ENCODE measurements at places on chromosomes 4 and X. TPM values are rescaled to one million over a fixed set of nuclear protein-coding genes. Genes with fewer than 3 reads are reported as not detected.

GRIA2 gene
- not detected for total RNA-seq

NAA11 gene
- under 0.01 TPM for total RNA-seq

WDR17 gene
- 3.2 TPM for total RNA-seq

GRCh38 chrX:10722851-10723250, 102.5 kb upstream of the MID1 start:
- peak; percentile 32 for DNase-seq

GRCh38 chr4:56612282-56612681, 68.8 kb downstream of the HOPX start:
- DNase-seq = no peak

- no peak for DNase-seq
Measured at GRCh38 chrX:7965436-7965835, 38.2 kb upstream of the PNPLA4 start.

DNA sequence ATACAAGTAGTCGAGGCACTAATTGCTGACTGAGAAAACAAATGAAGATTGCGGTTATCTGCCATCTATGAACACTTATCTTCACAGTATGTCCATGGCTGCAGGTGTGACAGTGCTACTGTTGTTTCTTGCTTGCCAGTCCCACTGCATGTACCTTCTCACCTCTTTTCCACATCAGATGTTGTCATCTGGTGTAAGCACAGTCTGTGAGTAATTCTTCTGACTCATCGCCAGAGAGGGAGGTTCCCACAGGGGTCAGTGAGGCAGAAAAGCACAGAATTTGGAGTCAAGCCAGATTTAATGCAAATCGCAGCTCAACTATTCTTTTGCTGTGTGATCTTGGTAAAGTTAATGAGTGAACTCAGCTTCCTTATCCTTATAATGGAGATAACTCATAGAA, 144.4 kb downstream of the GLRA2 start:
- no peak for DNase-seq

GRCh38 chr4:53366301-53366716, 448 bp upstream of the SCFD2 start:
- no peak for DNase-seq

DNA sequence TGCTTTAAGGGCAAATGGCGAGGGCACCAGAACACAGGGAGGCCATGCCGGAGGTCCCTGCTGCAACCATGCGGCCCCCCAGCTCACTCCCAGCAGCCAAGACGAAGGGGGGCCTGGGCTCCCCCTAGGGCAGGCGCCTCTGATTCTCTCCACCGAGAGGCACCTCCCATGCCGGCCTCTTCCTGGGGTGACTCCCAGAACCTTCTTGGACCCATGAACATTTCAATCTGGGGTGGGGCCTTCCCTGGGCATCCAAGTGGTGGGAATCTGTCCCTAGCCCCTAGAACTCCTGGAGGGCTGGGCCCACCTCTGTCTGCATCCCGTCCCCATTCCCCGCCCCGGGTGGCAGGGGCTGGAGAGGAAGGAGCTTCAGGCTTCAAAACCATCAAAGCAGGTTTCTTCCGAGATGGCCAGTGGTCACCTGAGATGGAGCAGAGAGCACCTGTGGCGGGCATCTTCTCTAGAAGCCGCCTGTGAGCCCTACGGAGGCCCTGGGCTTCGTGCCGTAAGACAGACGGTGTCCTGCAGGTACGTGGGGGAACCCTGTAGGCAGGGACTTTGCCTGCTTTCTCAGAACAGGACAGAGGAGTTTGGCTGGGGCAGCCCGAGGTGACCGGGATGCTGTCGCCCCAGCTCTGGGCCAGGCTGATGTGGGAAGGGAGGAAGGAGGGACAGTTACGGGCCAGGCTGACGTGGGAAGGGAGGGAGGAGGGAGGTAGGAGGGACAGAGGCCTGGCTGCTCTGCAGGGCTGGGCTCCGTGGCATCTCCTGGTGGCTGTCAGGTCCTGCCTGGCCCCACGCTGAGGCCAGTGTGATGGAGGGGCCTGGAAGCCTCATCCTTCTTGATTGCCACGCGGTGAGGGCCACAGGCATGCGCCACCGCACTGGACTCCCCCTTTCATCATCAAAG, 6.8 kb upstream of the SLC25A6 start:
- DNase-seq = no peak

DNA sequence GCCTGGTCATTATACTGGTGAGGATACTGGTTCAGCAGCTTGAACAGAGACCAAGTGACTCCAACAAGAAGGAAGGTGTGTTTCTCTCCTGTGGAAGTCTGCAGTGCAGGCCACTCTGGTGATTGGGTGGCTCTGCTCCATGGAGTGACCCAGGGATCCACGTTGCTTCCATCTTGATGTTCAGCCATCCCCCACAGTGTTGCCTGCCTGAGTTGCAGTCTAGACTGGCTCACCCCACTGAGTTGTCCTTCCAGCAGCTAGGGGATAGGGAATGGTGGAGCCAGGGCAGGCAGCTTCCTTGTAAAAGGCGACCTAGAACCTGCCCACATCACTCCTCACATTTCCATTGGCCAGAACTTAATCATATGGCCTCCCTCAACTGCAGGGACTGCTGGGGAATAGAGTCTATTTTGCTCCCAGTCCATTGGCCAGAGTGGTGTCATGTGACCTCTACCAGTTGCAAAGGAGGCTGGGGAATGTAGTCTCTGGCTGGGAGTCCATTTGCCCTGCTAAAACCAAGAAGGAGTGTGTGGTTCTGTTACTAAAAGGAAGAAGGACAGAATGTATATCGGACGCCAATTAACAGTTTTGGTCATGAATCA, 8.0 kb downstream of the MAN2B2 start:
- DNase-seq = no peak

DNA sequence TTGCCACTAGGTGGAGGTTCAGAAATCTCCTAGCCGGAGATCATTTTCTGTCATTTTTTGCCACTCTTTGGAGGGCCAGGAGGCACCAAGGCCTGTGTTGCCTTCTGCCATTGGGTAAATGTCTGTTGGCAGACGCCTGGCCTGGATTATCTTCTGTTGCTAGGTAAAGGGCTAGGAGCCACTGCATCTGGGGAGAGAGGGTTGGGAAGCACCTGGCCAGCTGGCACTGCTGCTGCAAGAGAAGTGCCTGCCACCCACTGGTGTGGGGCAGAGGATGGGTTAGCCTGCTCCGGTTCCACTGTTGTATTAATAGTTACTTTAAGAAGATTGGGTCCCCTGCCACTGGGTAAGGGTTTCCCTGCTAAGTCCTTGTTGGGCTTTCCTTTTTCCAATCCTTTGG, 58.1 kb downstream of the AWAT2 start:
- DNase-seq = no peak

DNA sequence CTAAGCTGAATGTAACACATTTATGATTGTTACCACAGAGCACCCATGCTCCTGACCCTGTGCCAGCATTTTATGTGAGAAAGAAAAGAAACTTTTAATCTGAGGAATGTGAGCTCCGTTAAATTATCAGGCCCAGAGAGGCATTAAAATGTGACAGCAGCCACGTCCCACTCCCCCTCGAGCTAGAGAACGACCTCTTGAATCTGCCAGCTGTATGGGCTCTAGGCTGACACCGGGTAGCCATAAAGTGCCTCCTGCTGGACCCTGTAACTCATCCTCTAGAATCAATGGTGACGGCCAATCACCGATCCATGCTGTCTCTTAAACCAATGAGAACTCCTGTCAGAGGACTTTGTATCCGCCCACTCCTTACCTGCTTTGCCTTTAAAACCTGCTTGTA, 110.2 kb upstream of the ADRA2C start:
- no peak for DNase-seq
